Inflammatory macrophage treated with lipopolysaccharide for 1 hour (primary cell): ENCODE measurements at places on chromosomes 12 and 14.
A peak's percentile ranks its signal among the peaks of the same experiment; 100 is the strongest.

- DNase-seq, result no peak
Measured at GRCh38 chr12:91140026-91140931, 29.0 kb upstream of the LUM start.

DNA sequence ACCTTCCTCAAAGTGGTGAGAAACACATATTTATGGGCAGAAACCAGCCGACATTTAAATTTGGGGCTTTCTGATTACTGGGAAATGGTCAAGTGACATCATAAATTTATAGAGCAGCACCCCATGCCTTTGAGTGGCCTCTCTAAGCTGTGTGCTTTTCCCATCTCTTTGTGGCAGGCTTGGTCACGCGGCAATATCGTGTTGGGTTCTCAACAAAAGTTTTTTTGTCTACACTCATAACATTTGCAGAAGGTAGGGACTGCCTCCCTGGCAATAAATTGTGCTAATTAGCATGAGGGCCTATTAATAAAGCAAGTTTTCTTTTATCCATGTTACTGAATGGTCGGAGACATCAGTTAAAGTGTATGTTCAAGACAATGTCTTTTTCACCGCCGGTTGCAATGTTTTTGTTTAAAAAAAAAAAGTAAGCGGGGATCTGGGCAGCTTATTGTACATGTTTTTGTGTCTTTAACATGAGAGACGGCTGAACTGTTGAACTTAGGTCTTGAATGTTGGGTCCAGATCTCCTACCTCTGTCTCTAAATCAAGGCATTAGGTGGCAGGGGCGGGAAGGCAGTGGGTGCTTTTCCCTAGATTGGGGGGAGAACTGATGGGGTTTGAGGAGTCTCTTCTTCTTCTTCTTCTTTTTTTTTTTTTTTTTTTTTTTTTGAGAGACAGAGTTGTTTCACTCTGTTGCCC lies 193.3 kb downstream of the PHETA1 start:
- DNase-seq, result peak; percentile 59

- no peak for DNase-seq
Measured at GRCh38 chr12:32947206-32948067, 50.9 kb upstream of the PKP2 start.

DNA sequence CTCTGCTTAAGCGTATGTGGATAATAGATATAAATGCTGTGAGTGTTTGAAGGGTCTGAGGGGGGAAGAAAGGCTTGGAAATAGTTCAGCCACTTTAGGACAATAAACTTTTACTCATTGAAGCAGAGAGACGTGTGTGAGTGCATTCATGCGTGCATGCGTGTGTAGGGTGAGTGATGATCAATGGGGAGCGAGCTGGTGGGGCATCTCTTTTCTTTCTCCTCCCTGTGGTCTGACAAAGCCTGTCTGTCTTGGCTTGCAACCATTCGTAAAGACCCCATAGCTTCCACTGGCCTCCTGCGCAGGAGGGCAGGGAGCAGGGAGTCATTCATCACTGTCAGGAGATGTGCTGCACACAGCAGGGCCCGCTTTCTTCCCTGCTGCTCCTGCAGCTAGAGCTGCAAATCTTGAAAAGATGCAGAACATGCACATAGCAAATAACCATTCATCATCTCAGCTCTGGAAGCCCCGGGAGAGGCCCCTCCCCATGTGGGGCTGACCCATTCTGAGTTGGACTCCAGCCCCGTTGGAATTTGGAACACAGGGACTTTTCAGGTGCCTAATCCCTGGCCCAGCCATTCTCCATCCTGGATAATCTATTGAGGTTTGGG lies 223.2 kb downstream of the PPM1H start:
- no peak for DNase-seq

DNA sequence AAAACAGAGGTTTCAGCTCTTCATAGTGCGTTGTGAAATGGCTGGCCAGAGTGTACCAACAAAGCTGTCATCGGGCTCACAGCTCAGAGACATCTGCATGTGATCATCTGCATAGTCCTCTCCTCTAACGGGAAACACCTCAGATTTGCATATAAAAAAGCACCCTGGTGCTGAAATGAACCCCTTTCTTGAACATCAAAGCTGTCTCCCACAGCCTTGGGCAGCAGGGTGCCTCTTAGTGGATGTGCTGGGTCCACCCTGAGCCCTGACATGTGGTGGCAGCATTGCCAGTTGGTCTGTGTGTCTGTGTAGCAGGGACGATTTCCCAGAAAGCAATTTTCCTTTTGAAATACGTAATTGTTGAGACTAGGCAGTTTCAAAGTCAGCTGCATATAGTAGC lies 14.3 kb upstream of the PAPLN start:
- DNase-seq, result peak; percentile 96

DNA sequence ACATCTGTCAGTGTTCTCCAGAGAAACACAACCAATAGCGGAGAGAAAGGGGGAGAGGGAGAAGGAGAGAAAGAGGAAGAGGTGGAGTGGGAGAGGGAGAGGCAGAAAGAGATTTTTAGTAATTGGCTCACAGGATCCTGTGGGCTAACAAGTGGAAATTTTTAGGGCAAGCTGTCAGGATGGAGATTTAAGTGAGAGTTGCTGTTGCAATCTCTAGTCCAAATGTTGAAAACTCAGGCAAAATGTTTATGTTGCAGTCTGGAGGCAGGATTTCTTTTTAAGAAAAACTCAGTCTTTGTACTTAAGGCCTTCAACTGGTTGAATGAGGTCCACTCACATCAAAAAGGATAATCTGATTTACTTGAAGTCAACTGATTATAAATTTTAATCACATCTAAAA lies 12.5 kb upstream of the GLIPR1L2 start:
- no peak for DNase-seq

GRCh38 chr12:50517421-50518048 lies 12.8 kb downstream of the DIP2B start:
- DNase-seq, result peak; percentile 96

- no peak for DNase-seq
Measured at GRCh38 chr12:25695574-25695973, 142.5 kb upstream of the LMNTD1 start.

DNA sequence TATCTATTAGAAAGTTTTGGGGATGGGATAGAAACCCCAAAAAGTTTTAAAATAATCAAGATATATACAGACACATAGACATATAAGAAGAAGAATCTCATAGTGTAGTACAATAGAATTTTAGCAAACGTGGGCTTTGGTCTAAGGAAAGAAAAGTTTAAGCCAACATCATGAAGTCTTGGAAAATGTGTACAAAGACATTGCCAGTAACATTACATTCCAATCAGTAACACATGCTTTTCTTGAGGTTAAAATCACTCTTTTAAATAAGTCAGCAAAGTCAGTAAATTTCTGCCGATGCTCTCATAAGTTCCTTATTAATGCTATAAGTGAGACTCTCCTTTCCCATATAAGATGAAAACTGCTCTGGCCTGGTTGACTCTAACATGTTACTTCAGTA lies 201.1 kb upstream of the LRIG3 start:
- DNase-seq, result no peak

DNA sequence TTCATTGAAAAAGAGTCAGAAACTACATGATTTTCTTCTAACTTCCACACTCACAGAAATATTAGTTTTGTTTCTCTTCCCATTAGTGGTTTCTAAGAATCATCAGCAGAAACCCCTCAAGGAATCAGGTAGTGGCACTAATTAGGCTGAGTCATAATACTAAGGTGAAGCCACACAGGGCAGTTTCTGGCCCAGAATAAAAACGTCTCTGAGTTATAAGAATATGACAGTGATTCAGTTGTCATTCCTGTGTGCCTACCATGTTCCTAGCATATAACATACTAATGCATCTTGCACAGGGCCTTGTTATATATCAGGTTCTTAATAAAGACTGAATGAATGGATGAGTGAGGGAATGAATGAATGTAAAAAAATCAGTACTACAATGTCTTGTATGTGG lies 206.0 kb upstream of the PLEKHG7 start:
- no peak for DNase-seq

DNA sequence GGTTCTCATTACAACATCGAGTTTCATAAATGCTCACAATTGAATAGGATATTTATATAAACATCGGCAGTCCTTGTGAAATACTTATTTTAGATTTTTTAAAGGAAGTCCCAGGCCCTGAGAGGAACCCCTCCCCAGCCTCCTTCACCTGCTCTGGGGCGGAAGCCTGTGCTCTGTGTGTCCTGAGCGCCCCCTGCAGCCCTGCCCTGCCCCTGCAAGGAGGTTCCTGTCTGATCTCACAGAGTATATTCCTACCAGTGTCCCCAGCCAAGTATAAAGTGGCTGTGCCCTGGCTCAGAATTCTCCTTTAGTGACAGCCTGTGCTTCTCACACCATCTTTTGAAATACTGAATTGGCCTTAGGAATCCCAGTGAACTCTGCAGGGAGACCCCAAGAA lies 659.5 kb downstream of the TMEM121 start:
- no peak for DNase-seq

DNA sequence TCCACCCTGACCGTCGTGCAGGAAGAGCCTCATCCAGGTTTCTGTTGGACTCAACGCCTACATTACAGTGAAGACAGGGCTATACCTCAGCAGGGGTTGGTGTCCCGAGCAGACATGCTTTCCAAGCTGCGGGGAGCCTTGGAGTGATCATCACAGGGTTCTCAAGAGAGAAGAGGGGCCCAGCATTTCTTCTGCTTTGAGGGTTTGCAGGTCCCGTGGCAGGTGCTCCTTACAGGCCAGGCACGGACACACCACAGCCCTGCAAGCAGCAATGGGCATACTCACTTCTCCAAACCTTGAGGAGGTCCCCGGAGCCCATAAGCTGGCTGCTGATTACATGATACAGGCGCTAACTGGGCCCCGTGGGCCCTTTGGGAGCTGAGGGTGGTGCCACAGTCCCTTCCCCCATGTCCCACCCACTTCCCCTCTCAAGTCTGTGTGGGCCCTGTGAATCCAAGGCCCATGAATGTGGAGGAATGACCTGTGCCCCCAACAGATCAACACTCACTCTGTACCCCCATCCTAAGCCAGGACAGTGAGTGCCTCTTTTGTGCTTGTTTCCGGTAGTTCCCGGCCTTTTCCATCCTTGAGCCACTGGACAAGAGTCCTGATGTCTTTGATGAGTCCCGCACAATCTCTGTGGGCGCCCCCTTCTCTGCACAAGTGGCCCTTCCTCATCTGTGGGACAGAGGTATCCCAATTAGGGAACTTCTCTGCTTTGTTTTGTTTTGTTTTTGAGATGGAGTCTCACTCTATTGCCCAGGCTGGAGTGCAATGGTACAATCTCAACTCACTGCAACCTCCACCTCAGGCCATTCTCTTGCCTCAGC lies 1.1 kb downstream of the AQP2 start:
- no peak for DNase-seq

- no peak for DNase-seq
Measured at GRCh38 chr14:84643446-84643845, 886.5 kb upstream of the FLRT2 start.

- no peak for DNase-seq
Measured at GRCh38 chr12:52082026-52082668, 2.6 kb downstream of the SMIM41 start.

DNA sequence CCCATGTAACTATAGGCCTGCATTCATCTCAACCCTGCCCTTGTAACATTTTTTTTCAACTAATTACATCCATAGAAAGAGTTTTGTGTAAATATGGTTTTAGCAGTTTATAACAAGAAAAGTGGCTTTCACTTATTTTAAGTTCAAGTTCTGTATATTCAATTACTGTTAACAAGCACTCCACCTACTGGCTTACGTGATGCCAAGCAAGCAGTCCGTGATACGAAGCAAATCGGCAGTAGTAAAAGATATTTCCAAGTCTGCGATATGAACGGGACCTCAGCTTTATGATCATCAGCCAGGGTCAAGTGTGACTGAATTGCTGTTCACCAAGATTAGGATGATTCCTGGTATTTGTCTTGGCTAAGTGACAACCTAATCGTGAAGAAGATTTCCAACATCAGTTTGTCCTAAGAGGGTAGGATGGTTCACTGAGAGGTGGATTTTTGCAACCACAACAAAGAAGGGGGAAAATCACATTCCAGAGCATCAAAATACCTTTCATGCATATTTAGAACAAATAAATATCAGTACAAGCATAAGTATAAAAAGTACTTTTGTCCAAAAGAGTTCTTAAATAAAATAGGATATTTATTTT lies 456.2 kb downstream of the FOXG1 start:
- no peak for DNase-seq

GRCh38 chr14:104827177-104828055 lies 26.5 kb downstream of the ZBTB42 start:
- peak; percentile 22 for DNase-seq

DNA sequence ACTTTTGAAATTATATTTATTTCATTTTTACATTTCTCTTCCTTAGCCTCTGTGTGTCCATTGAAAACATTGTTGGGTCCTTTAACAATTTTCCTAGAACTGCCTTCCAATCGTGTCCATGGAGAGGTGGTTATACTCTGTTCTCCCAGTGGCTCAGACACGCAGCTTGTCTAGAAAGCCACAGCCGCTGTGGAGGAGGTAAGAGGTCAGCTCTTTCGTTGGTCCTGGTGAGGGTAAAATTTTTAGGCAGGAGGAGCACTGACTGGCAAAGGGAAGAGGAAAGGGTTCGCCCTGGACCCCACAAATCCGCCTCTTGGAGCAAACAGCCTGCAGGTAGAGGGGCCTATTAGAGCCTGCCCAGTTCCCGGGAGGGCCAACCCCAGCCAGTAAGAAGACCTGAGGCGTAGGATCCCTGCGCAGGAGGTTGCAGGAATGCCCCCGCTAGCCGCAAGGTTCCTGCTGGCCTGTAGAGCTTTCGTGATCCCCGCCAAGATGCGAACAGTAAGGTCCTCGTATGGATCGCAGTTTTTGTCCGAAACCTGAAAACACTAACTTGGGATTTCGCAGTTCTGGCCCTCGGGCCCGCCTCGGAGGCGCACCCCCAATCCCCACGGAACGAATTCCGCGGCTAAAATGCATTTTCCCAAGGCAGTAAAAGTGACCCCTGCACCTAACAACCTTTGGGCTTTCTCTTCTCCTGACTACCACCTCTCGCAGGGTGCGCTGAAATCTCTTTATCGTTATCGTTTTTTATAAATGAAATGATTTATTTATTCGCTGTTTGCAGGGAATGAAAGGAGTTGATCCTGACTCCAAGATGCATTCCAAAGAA lies 7.5 kb upstream of the PAX9 start:
- no peak for DNase-seq

DNA sequence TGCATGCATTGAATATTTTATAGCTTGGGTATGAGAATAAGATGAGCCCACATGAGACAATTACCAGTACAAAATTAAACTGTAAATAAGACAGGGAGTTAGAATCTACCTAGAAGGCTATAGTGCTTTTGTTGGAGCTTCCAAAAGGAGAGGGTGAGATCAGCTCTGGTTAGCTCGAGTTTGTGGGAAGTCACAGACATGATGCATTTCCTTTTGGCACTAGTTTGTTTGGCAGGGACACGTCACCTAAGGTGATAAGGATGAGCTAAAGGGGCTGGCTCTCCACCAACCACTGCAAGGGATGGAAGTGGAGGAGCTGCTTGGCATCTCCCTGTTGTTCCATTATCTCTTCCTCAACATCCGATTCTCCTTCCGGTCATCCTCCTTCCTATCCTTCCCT lies 48.5 kb upstream of the CPM start:
- no peak for DNase-seq

- no peak for DNase-seq
Measured at GRCh38 chr14:72550513-72550912, 343.4 kb downstream of the DPF3 start.

GRCh38 chr14:21322716-21323115 lies 42.8 kb downstream of the RPGRIP1 start:
- DNase-seq, result peak; percentile 83
